ENCODE measurements at places on chromosomes 7 and 10.

DNA sequence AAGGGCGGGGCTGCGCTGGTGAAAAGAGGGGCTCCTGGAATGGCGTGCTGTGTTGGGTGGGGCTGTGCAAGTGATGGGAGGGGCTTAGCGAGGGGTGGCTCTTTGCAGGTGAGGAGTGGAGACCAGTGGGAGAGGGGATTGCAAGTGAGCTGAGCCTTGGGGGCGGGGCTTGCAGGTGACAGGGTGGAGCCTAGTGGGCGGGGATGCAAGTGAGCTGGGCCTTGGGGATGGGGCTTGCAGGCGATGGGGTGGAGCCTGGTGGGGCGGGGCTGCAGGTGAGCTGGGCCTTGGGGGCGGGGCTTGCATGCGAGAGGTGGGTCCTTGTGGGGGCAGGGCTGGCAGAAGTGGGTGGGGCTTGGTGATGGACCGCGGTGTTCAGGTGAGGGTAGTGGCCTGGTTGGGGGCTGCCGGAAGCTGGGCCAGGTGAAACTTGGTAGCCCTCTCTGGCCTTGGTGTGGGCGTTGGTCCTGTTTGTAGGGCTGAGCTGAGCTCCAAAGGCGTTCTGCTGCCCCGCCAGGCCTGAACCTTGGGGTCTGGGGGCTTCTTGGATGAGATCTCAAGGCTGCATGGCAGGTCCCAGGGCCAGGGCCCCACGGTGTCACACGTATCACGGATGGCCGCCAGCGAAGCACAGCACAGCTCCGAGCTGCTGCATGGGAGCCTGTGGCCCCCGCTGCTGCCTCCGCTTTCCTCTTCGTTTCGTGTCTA, 743 bp upstream of the PITRM1 start:
- no peak for DNase-seq

DNA sequence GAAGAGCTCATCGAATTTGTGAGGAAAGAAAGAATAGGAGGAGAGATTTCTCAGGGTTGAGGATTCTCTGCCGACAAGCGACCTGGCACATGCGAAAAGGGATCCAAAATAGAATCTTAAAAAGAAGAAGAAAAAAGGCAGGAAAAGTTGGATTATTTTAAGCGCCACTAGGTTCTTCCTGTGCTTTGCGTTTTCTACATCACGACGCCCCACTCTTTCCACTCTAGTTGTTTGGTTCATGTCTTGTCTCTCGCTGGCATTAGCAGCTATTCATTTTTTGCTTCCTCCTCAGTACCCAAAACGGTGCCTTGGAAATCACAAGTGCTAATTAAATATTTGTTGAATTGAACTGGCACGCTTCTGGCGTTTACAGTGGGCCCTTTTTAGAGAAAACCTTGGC, 674 bp upstream of the FRA10AC1 start:
- no peak for DNase-seq

DNA sequence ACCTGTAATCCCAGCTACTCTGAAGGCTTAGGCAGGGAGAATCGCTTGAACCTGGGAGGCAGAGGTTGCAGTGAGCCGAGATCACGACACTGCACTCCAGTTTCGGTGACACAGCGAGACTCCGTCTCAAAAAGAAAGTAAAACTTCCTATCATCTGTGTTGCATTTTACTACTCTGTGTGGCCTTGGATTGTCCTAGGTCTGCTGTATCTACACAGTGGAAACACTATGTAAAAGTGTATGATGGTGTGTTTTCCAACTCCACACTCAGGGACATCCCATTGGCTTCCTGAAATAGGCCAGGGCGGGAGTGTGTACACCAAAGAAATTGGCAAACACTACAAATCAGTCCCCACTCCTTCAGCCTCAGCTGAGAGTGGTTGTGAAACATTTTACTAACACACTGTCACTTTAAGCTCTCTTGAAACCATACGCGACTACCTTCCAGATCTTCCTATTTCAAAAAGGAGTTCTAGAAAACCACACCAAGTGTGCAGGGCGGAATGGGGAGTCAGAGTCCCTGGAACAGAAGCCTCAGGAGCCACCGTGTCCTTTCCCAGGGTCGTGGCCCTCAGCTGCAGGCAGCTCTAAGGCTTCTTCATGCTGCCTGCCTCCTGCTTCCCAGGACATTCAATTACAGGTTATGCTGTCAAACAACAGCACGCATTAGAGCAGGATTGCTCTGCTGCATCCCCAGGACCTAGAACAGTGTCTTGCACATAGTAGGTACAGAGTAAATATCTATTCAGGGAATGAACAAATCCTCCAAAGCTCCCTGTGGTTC, 275.4 kb downstream of the PARD3 start:
- DNase-seq = no peak

DNA sequence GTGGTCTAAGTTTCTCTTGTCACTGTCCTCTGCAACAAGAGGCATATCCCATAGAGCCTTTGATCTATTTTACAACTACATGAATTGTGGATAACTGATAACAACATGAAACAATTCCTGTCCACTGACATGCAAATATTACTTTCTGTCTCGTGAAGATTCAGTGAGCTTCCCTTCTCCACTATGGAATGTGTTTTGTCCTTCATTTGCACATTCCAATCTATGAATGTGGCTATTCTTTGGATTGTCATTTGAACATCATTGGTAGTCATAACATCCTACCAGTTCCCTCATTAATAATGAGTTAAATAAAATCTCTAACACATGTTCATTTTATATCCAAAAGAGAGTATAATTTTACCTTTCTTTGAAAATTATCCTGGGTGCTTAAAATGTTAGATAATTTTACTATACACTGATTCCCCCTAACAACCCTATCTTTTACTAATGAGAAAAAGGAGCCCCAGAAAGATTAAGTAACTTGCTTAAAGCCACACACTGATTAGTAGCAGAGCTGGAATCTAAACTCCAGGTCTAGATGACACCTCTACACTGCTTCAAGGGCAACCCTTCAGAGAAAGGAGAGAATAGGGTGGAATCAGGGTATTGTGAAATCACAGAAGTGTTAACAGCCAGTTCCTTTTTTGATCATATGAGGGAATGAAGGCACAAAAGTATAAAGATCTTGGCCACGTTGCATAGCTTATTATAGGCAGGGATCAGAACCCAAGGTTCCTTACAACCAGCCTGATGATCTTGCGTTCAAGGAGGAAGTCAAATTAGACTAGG, 39.1 kb downstream of the PDE1C start:
- no peak for DNase-seq

DNA sequence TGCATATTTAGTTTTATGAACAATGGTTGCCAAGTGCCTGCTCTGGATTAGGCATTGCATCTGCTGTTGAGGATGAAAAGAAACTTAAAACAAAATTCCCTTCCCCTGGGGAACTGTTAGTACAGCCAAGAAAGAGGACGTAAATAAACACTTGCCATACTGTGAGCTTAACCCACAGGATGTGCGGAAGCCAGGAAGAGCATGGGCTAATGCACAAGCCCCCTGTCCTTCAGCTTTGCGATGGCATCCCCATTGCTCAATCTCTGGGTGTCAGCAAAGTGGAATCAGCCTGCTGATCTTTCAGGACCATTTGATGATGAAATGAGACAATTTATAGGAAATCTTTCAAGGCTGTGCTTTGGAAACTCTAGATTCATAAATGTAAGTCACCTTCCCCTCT, 399.9 kb upstream of the IGFBP3 start:
- DNase-seq = no peak

DNA sequence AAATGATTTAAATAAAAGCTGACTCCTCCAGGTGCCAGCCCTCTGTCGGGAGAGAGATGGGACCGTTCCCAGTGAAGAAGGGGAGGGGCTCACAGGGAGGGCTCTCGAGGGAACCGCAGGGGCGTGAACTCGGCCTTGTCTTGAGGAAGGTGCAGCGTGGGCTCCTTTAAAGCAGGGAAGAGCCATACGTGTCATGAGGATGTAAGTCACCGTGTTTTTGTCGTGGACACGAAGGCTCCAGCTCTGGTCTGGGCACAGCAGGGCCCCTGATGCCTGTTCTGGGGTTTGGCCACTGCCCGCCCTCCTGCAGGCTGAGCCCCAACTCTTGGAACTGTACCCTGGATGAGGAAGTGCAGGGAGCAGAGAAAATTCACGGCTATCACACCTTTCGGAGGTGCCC, 45.0 kb downstream of the JAKMIP3 start:
- no peak for DNase-seq

DNA sequence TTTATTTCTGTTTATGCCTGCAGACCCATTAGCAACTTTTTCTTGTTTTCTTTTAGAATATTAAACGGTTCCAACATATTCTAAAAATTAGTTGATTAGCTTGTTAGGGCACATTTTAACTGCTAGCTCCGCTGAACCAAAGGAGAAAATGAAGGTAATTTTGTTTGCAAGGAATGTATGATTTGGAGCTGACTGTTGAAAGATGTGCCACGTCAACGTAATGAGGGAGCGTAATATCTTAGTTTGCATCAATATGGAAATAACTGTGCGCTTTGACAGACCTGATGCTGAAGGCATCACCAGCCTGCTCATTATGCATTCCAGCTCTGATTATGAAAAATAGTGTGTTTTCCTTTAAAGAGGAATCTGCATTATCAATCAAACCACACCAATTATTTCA, 102.0 kb upstream of the CTBP2 start:
- DNase-seq = no peak

- DNase-seq = no peak
These were observed 68.4 kb downstream of the PHTF2 start for GRCh38 chr7:77866786-77867536.

DNA sequence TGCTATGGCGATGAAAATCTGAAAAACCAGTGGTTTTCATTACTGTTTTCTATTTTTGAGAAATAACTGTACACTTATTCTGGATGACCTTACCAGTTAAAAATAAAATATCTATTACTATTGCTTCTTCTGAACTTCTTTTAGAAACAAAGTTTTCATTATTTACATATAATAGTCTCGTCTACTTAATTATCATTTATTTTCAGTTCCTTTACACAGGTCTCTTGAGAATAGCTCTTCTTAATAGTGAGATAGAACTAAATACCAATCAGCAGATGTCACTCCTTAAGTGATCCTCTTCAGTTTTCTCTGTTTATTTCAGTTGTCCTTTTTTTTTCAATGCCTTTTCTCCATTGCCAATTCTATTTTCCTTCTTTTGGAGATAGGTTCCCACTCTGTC, 4.3 kb upstream of the GLCCI1 start:
- no peak for DNase-seq

Measured in cortex of kidney (tissue), 1 donor.